ENCODE measurements at places on chromosomes 4 and X. TPM values are rescaled to one million over a fixed set of nuclear protein-coding genes. Genes with fewer than 3 reads are reported as not detected.

Gene HTRA3
- not detected for total RNA-seq

Gene ARL9
- total RNA-seq, result not detected

Gene PCDH7
- not detected for total RNA-seq

Gene FGF2
- total RNA-seq, result 0.09 TPM

Gene PDE6B
- total RNA-seq, result 14.6 TPM

Gene DIPK2B
- not detected for total RNA-seq

Gene RASGEF1B
- 4.5 TPM for total RNA-seq

Gene CCNB3
- 0.23 TPM for total RNA-seq

Gene NRK
- not detected for total RNA-seq

Gene SCML2
- total RNA-seq, result 2.9 TPM

Gene DCX
- not detected for total RNA-seq

Gene ALB
- total RNA-seq, result not detected

Gene DCHS2
- not detected for total RNA-seq

Gene GPR78
- total RNA-seq, result not detected

Gene REPS2
- total RNA-seq, result not detected
